ENCODE measurements at places on chromosomes 3 and 15. TPM values are rescaled to one million over a fixed set of nuclear protein-coding genes. Genes with fewer than 3 reads are reported as not detected.
A peak's percentile ranks its signal among the peaks of the same experiment; 100 is the strongest.

Gene TSEN2
- 23.9 TPM for polyA plus RNA-seq

Gene CLDN16
- polyA plus RNA-seq = 0.23 TPM

Gene ZNF148
- polyA plus RNA-seq = 40.6 TPM

GRCh38 chr15:39698444-39699390 is 83.9 kb downstream of the FSIP1 start:
- no peak for DNase-seq

GRCh38 chr3:130345487-130346079 is at the start of gene COL6A5:
COL6A5 (plus strand) TSS chr3:130345672; CDS start chr3:130373639, 27,967 bp downstream.
- peak; percentile 84 for DNase-seq

GRCh38 chr3:46416125-46416810 is 9.2 kb downstream of the CCRL2 start:
- DNase-seq = no peak

GRCh38 chr15:39919748-39920509 is at the start of gene GPR176:
GPR176 (minus strand) TSS chr15:39920266; CDS start chr15:39920026, 240 bp downstream.
- DNase-seq = peak; percentile 28

- DNase-seq = no peak
Observed at GRCh38 chr3:126407412-126408044, 12.8 kb downstream of the CFAP100 start.

DNA sequence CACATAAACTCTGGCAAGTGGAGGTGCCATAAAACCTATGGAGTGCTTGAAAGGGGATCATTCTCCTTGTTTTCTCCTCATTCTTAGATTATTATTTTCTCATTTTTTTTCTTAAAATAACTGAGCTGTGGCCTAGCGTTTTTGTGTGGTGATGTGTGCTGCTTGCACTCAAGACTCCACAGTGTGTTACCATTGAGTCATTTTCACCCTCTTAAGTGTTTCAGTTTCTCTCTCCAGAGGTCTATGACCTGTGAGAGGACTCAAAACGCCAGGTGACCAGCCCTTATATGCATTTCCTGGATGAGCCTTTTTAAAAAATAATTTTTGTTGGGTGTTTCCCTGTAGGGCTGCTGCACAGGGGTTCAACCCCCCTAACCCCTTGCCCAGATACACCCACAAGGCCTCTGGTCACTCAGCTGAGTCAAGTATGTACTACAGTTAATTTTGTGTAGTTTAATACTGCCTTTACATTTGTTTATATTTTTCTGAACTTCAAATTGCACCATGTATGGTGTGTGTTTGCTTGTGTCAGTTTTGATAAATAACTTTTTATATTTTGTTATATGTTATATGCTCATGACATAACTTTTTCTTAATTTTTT is 15.4 kb upstream of the BTLA start:
- no peak for DNase-seq

DNA sequence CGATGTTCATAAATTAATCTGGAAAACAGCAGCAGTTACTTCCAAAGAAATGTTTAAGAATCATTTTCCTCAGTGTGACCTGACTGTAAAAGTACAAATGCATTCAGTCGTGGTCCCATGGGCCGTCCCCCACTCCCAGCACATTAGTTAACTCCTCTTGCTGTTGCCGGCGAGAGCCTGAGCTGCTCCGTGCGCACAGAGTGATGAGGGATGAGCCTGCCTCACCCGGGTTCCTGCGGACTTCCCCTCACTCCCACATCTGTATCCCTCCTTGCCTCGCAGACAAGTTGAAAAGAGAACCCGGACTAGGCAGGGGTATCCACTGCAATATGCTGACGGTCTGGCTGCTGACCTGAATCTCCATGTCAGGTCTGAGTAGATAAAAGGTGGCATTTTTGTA is 861.7 kb upstream of the NR2F2 start:
- DNase-seq = no peak

Measured in right lung (tissue), 10 donors.